Activated CD4-positive, alpha-beta T cell treated with anti-CD3 and anti-CD28 coated beads, Interleukin-2, amount 10 ng/mL, durations not matched to agents 24 days and 14 days (primary cell): ENCODE measurements at places on chromosomes 5 and 9.

GRCh38 chr5:107531308-107531707 lies 139.4 kb downstream of the EFNA5 start:
- no peak for DNase-seq

- no peak for DNase-seq
These were observed 16.3 kb upstream of the PLCXD3 start for GRCh38 chr5:41526699-41527098.

DNA sequence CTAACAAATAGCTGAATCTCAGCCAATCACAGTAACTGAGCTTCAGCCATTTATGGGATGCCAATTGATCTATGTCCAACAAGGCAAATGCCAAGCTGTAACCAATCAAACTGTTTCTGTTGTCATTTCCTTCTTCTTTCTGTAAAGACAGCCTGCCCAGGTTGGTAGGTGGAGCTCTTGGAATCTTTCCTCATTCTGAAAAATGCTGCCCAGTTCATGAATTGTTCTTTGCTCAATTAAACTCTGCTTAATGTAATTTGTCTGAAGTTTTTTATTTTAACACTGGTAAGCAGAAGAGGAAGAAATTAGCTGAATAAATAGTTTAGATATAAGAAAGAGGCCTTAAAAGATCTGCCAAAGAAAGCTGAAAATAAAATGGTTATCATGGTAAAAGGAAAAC lies 1235.6 kb downstream of the EFNA5 start:
- no peak for DNase-seq

DNA sequence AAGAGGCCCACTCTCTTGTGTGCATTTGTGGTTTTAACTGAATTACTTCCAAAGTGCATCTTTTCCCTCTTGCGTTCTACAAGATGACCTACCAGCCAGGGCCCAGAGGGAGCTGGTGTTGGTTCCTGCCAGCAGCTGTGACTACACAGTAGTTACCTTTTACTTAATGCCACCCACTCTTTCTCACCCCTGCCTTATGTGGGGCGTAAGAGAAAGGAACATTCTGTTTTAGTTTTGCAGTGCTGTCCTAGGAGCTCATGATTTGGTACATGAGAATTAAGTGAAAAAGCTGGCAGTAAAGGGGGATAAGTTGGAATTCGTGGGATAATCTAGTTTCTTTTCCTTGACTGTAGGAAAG lies 45.4 kb downstream of the RCL1 start:
- no peak for DNase-seq

- no peak for DNase-seq
These were observed 12.1 kb downstream of the PNPLA7 start for GRCh38 chr9:137538058-137538457.

- DNase-seq, result no peak
These were observed 63.7 kb downstream of the IRX2 start for GRCh38 chr5:2687746-2688145.

GRCh38 chr9:117622347-117622746 lies 81.9 kb upstream of the TLR4 start:
- DNase-seq, result no peak

- no peak for DNase-seq
These were observed 215.7 kb upstream of the S1PR3 start for GRCh38 chr9:88775559-88775958.

GRCh38 chr5:151251001-151251551 lies 1.9 kb upstream of the GM2A start:
- peak; percentile 77 for DNase-seq

DNA sequence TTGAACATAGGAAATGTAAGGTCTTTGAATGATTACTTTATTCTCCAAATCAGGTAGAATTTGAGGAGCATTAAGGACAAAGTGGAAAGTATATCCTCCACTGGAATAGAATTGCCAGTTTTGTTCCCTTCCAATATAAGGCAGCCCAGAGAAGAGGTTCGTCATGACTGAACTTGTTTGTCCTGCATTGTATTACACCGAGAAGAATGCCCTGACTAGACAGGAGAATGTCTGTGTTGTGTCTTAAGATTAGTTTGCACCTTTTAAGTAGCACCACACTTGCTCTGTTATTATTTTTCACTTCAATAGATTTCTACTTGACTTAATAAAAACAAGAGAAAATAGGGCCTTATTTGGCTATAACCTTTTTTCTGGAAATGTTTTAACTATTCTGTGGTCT lies 586.2 kb upstream of the PTGER4 start:
- DNase-seq, result no peak

DNA sequence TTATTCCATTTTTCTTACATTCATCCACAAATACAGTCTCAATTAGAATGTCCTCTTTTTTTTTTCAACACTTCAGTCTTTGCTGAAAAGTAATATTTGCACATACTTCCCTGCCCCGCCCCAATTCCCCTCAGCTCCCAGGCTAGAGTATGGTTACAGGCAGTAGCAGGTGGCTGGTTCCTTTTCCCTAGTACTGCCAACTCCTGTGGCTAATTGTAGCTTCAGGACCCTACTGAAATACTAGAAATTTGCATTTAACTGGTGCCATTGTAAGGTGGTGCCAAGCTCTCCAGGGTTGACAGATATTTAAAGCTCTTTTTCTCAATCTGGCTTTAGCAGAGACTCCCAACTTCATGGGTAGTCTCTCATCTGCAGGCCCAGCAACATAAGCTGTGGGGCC lies 80.3 kb downstream of the FAM81B start:
- DNase-seq, result no peak

DNA sequence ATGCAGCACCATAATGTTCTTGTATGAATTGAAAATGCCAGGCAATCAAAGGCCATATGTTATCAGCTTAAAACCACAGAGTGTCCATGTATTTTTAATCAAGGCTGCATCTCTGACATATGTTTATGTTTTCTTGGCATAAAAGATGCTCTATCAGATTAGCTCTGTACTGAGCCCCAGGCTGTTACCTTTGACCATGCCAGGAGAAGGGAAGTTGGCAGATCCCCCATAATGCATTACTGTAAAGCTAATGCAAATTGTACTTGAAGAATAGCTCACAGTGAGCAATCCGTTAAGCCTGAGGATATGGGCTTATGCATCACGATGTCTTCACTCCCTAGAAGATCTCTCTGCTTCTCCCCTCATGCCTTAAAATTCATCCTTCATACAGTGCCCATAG lies 414.4 kb downstream of the BRINP1 start:
- DNase-seq, result no peak

GRCh38 chr9:86550401-86550800 lies 196.2 kb upstream of the TUT7 start:
- DNase-seq, result no peak

GRCh38 chr9:134620751-134621557 lies 20.6 kb upstream of the COL5A1 start:
- no peak for DNase-seq

- DNase-seq, result no peak
These were observed 202.9 kb downstream of the SYK start for GRCh38 chr9:91004484-91004883.

GRCh38 chr5:89117124-89117644 lies 234.2 kb upstream of the MEF2C start:
- no peak for DNase-seq

DNA sequence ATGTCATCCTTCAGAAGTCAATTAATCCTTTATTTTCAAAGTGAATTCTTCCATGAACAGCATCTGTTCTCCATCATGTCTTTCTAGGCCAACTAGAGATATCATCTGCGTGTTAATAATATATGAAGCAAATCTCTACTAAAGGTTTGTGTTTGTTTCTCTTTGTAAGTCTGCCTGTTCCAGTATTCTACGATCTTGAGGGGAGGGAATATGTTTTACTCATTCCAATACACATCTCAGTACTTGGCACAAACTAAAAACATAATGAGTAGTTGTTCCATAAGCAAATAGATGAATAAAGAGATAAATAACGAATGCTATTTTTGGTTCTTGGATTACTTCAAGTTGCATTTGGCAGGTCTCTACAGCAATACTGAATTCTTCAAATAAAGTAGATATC lies 470.7 kb upstream of the GRIN3A start:
- DNase-seq, result no peak

DNA sequence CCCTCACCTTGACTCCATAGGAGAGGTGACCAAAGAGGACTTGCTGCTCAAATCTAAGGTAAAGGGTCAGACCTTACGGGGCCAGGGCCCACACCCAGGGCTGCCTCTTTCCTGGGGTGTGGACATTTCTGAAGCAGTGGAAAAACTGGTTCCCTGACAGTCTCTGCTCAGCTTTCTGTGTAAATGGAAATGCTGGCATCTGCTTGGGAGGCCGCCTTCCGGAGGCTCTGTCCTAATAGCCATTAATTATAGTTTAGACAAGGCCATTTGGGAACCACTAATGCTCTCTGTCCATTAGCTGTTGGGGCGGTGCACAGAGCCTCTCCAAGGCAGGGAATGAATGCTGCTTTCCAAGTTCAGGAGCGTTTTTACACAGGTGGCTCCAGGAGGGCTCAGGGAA lies 17.3 kb downstream of the USP20 start:
- no peak for DNase-seq

DNA sequence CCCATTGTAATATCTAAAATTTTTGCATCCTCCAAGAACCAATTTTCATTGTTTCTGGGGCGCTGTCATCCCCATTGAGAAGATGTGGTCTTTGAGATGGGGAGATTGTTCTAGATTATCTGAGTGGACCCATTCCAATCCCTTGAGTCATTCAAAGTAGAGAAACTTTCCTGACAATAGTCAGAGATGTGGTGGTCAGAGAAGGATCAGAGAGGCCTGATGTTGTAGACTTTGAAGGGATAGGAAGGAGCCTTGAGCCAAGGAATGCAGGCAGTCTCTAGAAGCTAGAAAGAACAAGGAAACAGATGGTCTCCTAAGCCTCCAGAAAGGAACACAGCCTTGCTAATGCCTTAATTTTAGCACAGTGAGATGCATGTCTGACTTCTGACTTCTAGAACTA lies 80.4 kb downstream of the TEK start:
- DNase-seq, result no peak

GRCh38 chr9:131180454-131180853 lies 55.1 kb downstream of the NUP214 start:
- DNase-seq, result no peak

DNA sequence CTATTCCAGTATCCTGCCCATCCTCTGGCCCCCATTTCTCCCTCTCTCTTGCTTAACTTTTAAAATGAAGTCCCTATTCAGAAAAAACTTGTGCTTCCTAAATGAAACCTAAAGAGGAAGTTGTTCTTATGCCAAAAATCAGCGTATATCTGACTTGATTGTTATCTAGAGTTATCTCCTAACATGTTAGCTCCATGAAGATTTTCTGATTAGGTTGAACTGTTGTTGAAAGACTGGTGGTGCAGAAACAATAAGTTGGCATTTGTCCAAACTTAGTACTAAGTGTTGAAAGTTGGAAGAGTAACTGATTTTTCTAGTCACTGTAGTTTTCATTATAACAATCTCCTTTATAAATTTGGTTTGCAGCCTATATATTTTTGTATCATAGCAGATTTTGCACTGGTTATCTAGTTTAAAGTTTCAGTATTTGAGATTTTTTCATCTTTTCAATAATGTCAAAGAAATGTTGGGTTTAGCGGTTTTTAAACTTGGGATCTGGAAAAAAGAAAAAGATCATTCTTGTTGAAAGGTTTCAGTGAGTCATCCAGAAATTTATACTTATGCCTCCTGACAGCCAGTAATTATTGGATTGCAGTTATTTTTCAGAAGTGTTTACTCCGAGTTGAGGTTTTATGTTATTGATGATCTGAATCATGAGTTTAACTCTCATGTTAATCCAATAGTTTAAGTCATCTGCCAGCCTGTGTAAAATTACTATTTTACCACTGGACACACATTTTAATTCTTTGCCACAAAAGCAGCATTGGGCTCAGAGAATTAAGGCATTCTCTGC lies 60.6 kb downstream of the PAM start:
- no peak for DNase-seq

DNA sequence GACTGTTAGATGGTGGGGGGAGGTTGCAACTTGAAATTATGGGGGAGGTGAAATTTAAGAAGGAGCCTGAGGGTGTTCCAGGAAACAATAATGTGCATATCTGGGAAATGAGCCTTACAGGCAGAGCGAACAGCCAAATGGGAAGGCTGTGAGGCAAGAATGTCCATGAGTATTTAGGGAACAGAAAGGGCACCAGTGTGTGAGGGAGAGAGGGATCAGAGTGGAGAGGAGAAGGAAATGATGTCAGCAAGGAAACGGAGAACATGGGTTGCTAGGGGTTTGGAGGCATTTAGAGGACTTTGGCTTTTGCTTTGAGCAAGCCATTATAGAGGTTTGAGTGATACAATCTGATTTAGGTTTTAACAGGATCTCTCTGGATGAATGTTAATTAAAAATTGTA lies 285.4 kb downstream of the TLE4 start:
- DNase-seq, result no peak

DNA sequence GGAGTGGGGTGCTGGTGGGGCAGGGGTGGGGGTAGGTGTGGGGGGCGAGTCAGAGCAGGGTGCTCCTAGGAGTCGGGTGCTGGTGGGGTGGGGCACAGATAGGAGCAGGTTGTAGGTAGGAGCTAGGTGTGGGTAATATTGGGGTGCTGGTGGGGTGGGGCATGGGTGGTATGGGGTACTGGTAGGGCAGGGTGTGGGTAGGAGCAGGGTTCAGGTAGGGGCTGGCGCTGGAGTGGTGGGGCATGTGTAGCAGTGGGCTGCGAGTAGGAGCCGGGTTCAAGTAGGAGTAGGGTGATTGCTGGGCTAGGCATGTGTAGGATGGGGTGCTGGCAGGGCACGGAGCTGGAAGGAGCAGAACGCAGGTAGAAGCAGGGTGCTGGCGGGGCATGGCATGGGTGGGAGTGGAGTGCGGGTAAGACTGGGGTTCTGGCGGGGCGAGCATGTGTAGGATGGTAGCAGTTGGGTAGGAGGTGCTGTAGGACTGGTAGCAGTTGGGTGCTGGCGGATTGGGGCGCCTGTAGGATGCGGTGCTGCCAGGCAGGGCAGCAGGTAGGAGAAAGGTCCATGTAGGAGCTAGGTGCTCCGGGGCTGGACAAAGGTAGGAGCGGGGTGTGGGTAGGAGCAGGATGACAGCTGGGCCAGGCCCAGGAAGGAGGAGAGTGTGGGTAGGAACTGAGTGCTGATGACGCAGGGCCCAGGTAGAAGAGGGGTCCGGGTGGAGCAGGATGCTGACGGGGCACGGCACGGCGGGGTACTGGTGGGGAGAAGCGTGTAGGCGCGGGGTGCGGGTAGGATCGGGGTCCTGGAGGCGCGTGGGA lies 105.5 kb upstream of the SIMC1 start:
- DNase-seq, result no peak

- no peak for DNase-seq
These were observed 28.8 kb downstream of the SPOCK1 start for GRCh38 chr5:137470111-137470920.

- no peak for DNase-seq
These were observed 59.2 kb downstream of the AP3B1 start for GRCh38 chr5:78235289-78235688.

- no peak for DNase-seq
These were observed 533.8 kb downstream of the CAAP1 start for GRCh38 chr9:26358836-26359235.

DNA sequence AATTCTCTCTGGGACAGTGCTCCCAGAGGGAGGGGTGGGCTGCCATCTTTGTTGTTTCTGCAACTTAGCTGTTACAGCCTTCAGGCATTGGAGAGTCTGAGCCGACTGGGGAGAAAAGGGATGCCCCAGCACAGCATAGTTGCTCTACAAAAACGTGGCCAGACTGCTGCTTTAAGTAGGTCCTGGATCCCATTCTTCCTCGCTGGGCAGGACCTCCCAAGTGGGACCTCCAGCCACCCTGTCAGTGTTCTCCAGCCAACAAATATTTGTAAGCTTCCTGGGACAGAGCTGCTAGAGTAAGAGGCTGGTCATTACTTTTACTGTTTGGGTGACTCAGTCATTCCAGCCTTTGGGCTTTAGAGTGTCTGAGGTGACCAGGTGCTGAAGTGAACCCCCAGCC lies 292.7 kb upstream of the NREP start:
- DNase-seq, result no peak
